GM03348 (cell line): ENCODE measurements at places on chromosomes 6 and 20.

DNA sequence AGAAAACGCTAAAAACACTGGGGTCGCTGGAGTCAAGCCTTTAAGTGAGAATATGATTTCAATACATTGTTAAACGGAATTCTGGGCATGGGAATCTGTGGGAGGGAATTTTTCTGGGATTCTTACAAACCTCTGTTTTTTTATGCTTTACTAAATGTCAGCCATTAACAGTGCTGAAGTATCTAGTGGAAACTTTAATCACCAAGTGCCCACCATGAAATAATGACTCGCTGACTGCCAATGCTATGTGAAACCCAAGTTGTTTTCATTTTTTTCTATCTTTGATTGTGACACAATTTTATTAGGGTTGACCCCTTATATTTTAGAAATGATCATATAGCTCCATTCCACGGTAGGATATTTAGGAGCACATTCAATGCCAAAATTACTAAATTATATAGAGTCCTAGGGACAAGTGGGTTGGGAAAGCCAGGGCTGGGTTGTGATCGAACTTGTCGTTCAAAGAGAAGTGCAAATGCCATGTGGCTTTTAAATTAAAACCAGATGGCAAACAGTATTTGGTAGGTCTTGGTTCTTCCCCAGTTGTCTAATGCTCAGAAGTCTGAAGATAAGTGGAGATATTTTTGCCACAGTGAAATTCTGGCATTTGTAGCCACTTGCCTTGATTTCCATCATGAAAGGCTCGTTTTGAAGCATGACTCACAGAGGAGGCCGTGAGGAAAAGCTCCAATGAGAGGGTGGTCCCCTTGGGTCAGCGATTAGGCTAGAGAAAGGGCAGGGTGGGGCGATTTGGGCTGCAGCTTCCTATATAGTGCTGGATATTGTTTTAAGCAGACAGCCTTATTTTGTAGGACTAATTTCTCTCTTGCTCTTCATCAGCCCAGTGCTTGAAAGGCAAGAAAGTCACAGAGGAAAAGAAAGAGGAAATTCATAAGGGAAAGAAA, 254.4 kb upstream of the JAG1 start:
- DNase-seq: no peak

GRCh38 chr20:42483730-42484303, 705.9 kb downstream of the PTPRT start:
- DNase-seq: no peak

DNA sequence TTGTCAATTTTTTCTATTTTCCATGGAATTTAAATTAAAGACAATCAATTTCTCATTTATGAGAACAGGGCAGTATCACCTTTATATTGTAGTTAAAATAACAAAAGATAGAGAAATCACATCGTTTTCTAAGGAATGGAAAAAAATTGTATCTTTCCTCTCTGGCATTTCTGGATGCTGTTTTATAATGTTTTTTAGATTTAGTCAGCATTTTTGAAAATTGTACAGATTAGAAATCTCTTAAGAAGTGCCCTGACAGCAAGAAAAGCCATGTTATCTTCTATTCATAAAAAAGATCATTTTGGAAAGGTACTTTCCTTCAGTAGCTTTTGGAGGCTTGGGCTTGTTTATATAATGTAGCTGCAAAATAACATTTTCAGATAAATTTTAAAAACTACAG, 116.9 kb downstream of the PLG start:
- DNase-seq: no peak

GRCh38 chr6:39231521-39232243, 2.4 kb upstream of the KCNK5 start:
- DNase-seq: no peak

- peak; percentile 71 for DNase-seq
Measured at GRCh38 chr6:156662025-156662445, 115.1 kb upstream of the ARID1B start.

DNA sequence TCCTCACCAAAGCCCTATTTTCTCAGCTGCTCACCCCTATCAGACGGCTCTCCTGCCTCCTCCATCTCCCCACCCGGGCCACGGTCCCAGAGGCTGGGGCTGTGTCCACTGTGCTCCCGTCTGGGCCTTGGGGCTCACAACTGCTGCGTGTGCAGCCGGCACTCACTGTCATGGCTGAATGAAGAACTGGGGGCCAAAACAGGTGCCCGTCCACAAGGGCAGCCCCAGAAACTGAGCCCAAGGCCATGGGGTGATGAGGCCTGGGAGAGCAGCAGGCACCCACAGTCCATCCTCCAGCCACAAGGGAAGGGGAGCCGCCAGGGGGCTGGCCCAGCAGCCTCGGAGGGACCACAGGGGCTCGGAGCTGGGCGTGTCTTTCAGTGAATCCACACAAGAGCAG, 159.5 kb downstream of the DLL1 start:
- DNase-seq: no peak
